Progenitor cell of endocrine pancreas (in vitro differentiated cells): ENCODE measurements at places on chromosomes 3 and 15.

GRCh38 chr3:133881939-133882825, 13.5 kb downstream of the RAB6B start:
- DNase-seq = no peak

GRCh38 chr3:38127611-38128302, 9.2 kb downstream of the ACAA1 start:
- DNase-seq = no peak

DNA sequence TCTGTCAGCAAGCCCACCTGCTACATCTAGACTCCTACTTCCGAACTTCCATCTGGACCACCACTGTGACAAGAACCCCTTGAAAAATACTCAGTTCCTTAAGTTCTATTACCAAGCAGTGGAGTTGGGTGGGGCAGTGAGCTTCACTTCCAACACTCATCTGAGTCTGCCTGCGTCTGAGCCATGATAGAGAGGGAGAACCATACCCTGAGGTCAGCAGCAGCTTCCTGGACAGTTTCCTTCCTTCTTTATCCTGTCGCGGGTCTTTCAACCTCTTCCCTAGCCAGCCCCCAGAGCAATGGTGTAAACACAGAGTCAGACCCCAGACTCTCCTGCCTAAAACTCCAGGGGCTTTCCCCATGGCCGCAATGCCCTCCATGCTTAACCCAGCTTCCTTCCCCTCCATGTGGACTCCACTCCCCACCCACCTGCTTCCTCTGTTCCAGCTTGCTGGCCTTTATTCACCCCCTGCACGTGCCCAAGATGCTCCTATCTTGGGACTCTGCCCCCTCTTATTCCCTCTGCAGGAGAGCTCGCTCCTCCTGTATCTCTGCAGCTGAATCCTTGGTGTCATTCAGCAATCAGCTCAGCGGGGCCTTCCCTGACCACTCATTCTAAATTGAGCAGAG, 211.2 kb downstream of the SHQ1 start:
- DNase-seq = no peak

DNA sequence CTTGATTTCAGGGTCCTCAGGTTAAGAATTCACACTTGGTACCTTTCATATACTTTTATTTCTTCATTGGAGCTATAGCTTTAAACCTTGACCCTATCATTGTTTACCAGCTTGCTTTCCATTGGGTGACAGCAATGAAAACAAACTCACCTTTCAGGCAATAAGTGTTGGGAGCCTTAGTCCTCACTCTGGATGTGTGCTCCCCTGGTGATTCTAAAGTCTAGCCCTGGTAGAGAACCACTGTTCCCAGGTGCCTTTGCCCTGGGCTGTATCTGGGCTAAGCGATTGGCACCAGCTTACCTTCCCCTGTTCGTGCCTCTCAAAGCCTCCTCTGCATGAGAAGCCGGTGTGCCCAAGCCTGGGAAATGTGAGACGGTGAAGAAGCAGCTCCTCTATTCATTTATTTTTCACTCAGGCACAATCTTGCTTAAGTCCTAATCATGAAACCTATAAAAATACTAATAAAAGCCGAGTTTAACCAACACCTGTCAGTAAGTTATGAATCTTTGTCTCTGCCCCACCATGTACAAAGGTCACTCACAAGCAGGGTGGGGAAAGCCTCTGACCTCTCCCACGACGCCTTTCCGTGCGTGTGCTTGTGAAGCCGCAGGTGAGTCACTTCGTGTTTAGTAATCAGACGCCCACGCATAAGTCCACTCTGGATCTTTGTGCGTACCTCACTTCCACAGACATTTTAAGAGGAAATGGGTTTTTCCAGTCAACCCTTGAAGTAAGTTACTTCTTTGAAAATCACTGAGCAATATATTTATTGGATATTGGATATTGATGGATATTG, 12.8 kb upstream of the ARRDC4 start:
- DNase-seq = no peak

DNA sequence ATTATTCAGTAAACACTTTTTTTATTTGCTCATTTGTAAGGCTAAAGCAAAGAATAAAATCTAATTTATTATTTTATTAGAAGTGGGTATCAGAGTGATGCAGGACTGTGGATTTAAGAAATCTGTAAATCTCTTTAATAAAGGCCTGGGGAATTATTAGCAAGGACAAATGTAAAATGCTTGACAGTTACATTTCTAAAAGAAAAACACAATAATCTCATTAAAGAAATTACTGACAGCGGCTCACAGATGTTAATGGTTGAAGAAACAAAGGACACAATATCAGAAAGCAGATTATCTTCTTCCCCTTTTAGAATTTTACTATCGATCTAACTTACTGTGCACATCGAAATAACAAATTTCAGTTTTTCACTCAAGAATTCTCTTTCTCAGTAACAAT, 262.1 kb upstream of the MEIS2 start:
- no peak for DNase-seq

DNA sequence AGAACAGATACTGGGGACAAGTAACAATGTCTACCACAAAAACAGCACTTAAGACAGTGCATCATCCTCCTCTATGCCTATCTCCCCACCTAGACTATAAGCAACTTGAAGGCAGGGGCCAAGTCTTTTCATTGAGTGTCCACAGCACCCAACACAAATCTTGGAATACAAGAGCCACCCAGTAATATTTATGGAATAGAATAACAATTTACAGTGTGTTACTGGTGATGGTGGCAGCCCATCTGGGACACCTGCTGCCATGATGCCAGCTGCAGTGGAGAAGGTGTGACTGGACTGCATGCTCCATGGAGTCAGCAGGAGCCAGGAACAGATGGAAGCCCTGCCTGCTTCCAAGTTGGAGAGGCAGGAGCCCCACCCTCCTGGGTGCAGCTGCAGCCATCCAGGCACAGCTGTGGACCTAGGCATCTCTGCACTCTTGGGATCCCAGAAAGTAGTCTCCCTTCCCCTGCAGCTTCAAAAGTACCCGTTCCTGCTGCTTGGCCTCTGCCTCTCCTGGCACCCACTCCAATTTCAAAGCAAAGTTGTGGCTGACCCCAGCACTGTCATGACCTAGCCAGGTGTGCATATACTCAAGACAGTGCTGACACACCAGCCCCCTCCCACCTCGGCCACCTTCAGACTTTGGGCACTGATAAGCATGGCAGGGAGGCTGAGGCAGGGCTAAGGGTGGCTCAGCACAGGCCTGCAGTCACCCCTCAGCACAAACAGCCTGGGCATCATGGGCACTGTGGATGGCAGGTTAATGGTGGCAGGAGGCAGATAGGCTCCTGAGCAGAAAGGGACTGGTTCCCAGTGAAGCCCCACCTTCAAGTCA, 94.5 kb downstream of the TPRA1 start:
- DNase-seq = no peak

DNA sequence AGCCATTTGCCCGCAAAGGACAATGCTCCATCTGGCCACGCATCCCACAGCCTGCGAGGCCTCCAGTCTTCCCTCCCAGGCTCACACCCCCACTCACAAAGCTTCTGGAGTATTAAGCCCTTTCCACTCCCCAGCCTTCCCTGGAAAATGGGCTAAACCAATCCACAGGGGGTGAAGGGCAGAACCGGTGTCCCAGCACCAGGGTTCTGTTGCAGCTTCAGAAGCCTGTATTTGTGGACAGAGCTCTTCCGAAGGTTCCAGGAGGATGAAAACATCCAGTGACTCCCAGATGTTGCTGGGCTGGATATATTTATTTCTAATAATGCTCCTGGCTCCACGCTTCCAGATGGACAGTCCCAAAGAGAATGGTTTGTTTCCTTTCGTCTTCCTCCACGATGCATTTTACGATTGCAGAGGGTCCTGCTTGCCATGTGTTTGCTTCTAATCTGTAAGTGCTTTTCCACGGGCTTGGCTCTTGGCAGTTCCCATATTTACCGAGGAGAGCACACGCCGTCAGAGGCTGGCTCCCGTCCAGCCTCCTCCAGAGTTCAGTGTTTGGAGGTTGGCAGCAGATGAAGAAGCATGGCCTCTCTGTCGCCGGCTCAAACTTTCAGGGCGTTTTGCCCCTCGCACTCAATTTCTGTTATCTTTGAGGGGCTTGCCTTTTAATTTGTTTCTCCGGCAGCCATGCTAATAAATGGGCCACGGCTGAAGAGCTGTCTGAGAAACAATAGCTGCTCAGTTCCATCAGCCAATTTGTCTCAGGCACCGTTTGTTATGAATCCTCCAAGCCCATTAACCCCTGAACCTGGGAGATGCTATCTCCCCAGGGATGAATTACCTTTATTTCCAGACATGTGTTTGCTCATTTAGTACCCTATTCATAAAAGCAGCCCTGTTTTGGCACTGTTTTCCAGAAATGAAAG, 367.9 kb upstream of the PROK2 start:
- DNase-seq = no peak

DNA sequence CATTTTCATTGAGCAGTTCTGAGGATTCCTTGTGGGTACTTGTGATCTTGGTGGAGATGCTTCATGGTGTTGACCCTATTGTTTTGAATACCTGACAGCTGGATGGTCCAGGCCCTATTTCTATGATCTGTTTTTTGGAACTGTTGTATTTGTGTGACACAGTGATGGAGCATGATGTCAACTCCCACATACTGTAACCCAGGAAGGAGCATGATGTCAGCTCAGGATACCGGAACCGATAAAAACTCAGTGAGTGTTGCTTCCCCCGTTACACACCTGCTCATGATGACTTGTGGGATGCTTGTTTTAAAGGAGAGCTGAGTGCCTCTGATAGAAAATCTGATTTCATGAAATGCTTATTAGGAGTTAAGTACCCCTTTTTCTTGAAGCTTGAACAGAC, 45.1 kb downstream of the ZBTB38 start:
- no peak for DNase-seq

DNA sequence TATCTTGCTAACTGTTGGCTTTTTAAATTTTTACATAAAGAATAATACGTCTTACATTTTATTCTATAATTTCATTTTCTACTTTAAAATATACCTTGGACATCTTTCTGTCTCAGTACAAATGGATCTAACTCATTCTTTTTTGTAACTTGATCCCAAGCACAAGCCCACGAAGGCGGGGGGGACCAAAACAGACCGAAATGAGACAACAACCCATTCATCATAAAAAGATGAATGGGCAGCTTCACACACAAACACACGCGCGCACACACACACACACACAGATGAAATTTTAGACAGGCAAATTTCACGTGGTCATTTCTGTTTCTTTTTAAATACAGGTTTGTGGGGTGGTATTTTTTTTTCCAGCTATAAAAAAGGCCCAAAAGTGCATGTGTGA, 271.3 kb upstream of the TOPAZ1 start:
- no peak for DNase-seq

GRCh38 chr15:81052046-81052445, 51.3 kb downstream of the TLNRD1 start:
- no peak for DNase-seq

- no peak for DNase-seq
Observed at GRCh38 chr3:179671309-179671708, 18.5 kb downstream of the USP13 start.

DNA sequence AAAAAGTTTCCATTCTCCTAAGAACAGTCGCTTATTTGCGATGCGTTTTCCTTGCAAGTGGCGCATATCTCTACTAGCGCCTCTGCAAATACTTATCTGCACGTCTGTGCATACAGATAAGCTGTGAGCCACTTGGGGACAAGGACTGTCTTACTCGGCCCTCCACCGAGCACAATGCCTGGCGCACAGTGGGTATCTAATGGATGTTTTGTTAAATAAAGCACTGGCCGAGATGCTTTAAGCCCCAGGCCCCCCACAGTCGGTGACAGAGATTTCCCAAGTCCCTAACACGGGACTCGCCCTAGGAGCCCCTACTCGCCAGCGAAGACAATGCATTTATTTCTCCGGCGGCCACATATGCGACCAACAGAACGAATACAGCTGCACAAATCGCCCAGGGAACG, 503 bp downstream of the HLTF start:
- no peak for DNase-seq

DNA sequence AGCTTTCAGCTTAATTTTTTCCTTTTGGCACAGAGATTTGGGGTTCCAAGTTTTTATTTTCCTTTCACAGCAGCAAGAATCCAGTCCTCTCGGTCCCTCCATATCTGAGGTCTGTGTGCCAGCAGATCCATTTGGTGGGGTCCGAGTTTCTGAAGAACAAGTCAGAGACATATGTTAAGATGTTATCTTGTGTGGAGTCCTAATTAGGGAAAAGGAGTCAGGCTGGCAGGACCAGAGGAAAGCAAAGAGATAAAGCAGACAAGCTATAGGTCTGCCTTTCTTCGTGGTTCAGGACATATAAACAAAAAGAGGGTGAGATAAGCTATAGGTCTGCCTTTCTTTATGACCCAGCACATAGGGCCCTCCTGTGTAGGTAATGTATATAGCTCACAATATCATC, 54.9 kb downstream of the TMED3 start:
- no peak for DNase-seq

DNA sequence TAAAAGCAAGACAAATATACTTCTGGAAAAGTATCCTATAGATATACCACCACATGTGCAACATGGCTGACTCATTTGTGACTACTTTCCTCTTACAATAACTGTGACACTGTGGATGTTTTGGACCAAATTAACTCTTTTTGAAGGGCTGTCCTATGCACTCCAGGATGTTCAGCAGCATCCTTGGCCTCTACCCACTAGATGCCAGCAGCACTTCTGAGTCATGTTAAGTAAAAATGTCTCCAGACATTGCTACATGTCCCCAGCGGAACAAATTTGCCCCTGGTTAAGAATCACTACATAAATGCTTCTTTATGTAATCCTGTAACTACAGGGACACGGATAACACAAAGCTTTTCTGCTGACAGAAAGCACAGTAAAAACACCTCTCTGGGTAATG, 32.0 kb downstream of the RUVBL1 start:
- DNase-seq = no peak

DNA sequence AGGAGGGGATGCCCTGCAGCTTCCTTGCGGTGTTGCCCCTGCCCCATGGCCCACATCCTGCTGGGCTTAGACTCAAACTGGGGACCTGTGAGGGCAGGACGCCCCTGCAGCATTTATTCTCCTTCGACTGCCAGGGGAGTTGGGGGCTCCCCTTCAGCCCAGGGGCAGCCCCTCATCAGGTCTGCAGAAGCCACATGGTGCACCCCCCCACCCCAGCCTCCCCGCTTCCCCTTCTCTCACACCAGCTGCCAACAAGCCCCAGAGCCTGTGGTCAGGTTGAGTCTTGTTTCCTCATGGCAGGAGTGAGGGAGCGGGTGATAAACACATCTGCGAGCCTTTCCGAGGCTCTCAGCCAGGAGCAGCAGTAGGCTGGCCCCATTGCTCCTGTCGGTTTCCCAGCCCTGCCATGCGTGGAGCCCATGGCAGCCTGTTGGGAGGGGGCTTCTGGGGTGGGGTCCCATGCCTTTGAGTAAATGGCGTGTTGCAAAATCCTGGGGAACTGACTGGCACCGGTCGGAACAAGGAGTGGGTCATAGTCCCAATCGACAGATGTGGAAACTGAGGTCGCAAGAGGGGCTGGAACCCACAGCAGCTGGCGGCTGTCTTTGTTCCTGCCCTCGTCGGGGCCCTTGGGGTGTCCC, 27.8 kb downstream of the WNT7A start:
- DNase-seq = no peak

GRCh38 chr3:190902292-190902691, 39.8 kb upstream of the GMNC start:
- DNase-seq = no peak

DNA sequence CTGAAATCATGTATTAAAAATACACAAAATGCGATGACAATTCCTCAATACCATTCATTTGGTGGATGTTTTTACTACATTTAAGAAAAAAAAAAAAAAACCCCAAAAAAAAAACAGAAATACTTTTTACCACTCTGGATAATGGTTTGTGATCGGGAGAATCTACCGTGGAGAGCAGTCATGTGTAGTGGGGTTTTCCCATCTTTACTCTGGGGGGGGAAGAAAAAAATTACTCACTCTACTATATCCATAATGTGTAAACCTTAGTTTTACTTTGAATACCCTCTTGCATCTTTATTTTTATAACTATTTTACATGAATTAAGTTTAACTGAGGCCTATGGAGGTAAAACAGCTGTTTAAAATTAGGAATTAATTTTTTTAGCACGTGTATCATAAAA, 83.3 kb downstream of the ANKRD28 start:
- DNase-seq = no peak
